Heart right ventricle (tissue), 16 donors: ENCODE measurements at places on chromosomes 11 and 22. TPM values are rescaled to one million over a fixed set of nuclear protein-coding genes. Genes with fewer than 3 reads are reported as not detected.

Gene DUSP8
- 24.9 TPM for total RNA-seq

GRCh38 chr22:46087816-46088277 is 62.5 kb upstream of the PPARA start:
- DNase-seq, result peak; percentile 93

Gene SCGB1D2
- total RNA-seq, result 2.0 TPM

DNA sequence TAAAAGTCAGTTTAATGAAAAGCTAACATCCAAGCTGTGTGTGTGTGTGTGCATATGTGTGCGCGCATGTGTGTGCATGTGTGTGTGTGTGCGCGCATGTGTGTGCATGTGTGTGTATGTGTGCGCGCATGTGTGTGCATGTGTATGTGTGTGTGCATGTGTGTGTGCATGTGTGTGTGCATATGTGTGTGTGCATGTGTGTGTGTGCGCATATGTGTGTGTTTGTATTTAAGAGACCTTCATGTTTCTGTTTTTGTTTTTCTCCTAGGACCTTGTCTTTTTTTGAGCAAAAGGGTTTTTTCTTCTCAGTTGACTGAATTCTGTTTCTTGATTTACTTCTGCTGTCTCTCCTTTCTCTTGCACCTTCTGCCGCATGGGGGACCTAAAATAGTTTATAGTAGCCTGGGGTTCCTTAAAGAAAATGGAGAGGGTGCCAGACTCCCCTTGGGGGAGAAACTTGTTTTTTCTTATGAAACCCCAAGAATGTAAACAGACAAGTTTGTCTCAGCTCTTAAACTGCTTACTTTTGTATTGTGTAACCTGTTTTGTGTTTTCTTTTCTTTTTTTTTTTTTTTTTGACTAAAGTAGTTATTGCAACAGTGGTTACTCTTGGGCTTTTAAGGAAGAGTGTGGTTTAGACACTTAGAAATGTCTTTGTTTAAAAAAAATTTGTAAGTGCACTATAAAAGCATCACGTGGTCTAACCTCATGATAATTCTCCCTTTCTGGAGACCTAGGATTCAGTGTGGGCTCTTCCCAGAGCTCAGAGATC is 53.0 kb downstream of the OSBPL5 start:
- no peak for DNase-seq

DNA sequence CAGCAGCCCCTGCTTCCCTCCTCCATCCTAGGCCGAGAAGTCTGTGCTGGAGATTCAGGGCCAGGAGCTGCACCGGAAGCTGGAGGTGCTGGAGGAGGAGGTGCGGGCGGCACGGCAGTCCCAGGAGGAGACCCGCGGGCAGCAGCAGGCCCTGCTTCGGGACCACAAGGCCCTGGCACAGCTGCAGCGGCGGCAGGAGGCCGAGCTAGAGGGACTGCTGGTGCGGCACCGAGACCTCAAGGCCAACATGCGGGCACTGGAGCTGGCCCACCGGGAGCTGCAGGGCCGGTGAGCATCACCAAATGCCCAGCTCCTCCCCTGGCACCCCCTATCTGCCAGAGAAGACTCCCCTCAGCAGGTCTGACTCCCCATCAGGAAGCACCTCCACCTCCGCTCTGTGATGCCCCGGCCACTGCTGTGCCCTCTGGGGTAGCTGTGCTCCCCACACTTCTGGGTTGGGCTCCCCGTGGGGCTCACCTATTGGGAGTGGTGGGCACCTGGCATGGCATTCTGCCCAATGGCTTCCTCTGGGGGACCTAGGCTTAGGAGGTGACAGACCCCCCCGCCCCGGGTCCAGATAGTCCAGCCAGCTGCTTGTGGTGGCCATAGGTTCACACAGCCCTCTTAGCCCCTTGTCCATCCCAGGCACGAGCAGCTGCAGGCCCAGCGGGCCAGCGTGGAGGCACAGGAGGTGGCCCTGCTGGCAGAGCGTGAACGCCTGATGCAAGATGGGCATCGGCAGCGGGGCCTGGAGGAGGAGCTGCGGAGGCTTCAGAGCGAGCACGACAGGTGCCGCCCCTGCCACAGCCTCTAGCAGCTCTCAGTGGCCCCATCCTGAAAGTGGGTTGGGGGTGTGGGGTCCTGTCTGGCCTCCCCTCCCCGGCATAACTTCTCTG is 6.6 kb upstream of the RPS6KA4 start:
- no peak for DNase-seq

DNA sequence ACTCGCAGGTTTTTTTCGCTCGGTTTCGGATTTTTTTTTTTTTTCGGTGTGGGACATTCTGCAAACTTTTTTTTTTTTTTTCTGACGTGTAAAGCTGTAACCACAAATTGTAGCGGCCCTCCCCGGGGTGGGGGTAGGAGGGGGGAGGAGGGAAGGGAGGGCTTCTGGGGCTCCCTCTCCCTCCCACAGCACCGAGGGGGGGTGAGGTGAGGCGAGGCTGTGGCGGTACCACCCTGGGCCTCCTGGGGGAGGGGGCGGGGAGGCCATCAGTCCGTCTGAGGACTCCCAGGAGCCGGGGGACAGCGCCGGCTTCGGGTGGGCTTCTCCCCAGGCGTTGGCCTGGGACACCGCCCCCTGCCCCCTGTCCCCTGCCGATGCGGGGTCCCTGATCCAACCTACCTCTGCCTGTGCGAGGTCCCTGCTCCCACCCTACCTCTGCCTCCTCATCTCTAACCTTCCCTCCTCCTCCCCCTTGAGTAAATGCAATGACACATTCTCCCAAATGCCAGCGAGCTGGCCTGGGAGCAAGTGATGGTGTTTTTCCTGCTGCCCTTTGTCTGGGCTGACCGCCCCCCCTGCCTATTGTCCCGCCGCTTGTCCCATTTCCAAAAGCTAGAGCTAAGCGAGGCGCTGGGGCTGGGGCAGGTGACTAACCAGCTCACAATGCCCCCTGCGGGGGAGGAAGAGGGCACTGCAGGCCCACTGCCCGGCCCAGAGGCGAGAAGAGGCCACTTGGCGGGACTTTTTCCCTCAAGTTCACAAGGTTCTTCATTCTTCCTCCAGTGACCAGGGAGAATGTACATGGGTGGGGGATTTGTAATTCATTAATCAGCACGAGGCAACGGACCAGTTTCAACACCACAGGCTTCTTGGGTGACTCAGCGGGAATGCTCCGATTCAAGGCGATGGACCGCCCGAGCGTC is 511 bp upstream of the CLCF1 start:
- peak; percentile 70 for DNase-seq

DNA sequence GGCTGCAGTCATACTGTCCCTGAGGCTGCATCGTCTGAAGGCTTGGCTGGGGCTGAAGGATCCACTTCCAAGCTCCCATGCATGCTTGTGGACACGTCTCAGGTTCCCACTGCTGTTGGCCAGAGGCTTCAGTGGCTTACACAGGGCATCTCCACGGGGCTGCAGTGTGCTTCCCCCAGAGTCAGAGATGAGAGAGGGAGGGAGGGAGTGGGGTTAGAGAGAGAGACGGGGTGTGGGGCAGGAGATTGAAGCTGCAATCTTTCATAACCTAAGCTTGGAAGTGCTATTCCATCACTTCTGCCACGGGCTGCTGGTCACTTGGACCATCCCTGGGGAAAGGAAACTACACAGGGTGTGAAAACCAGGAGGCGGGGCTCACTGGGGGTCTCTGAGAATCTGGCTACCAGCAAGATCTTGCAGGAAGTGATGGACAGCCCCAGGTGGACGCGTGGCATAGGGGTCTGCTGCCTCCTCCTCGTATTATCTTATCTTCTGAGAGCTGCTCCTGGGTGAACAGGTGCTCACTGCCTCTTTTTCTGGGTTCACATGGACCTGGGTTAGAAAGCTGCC is 63.0 kb upstream of the MYEOV start:
- DNase-seq, result no peak

GRCh38 chr11:133808393-133809140 is 36.7 kb downstream of the SPATA19 start:
- no peak for DNase-seq

Gene FAM168A
- 29.3 TPM for total RNA-seq

DNA sequence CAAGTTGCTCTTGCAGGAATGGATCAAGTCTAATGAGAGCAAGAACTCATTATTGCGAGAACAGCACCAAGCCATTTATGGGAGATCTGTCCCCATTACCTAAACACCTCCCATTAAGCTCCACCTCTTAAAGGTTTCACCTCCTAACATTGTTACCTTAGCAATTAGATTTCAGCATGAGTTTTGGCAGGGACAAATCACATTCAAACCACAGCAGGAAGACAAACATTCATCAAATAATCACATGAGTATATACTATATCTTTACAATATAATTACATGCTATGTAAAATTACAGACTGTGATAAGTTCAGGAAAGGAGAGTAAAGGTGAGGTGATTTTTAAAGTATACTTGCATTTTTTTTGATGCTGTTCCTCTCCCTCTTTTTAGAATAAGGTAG is 6.6 kb upstream of the TEAD1 start:
- DNase-seq, result no peak
